ENCODE measurements at places on chromosomes 6 and 20.

- no peak for DNase-seq
Observed at GRCh38 chr20:32945710-32946221, 58.5 kb downstream of the SUN5 start.

DNA sequence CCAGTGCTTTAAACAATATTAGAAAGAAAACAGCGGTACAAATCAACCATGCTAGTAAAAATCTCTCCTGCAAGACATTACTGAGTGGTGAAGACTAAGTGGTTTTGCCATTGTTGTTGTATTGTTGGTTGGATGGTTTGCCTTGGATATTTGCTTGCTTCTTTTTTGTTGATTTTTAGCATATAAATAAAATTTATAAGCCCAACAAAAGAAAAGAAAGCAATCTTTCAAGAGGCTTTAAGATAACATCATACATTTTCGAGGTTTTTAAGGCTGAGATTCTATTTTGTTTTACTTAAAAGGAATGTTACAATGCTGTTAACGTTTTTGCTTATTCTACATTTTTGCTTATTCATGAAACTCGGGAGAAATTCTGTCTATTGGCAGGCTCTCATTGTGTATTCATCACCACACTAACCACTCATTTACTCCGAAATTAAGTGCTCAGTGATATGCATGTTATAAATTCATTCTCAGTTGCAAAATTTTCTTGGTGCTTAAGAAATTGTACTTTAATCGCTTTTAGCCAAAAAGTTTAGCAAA, 139.1 kb downstream of the LAMA2 start:
- DNase-seq: no peak

GRCh38 chr20:25325073-25325472, 65.6 kb downstream of the ABHD12 start:
- DNase-seq: no peak

- DNase-seq: no peak
Observed at GRCh38 chr6:10618409-10618808, 76.0 kb downstream of the C6orf52 start.

- DNase-seq: no peak
Observed at GRCh38 chr6:39830444-39830843, 38.3 kb downstream of the DAAM2 start.

DNA sequence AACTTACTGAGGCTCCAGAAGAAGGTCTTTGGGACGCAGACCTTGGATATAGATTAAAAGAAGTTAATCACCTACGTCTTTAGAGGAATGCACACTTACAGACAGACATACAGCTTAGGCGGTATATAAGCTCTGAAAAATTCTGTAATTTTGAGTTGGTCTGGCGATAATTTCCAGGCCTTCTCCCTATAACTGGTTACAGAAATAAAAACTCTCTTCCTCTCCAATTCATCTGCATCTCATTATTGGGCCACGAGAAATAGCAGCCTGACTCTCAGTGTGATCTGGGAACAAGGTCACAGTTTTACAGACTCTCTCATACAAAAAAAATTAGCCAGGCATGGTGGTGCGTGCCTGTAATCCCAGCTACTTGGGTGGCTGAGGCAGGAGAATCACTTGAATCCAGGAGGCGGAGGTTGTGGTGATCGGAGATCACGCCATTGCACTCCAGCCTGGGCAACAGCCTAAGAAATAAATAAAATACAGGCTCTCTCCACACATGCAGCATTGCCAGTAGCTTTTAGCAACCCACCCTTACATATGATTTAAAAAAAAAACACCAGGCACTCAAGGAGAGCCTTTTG, 4.7 kb downstream of the ZBTB24 start:
- DNase-seq: no peak

GRCh38 chr6:40936818-40937251, 102.2 kb downstream of the UNC5CL start:
- no peak for DNase-seq

- DNase-seq: no peak
Observed at GRCh38 chr20:62210496-62210855, 9.6 kb downstream of the HRH3 start.

DNA sequence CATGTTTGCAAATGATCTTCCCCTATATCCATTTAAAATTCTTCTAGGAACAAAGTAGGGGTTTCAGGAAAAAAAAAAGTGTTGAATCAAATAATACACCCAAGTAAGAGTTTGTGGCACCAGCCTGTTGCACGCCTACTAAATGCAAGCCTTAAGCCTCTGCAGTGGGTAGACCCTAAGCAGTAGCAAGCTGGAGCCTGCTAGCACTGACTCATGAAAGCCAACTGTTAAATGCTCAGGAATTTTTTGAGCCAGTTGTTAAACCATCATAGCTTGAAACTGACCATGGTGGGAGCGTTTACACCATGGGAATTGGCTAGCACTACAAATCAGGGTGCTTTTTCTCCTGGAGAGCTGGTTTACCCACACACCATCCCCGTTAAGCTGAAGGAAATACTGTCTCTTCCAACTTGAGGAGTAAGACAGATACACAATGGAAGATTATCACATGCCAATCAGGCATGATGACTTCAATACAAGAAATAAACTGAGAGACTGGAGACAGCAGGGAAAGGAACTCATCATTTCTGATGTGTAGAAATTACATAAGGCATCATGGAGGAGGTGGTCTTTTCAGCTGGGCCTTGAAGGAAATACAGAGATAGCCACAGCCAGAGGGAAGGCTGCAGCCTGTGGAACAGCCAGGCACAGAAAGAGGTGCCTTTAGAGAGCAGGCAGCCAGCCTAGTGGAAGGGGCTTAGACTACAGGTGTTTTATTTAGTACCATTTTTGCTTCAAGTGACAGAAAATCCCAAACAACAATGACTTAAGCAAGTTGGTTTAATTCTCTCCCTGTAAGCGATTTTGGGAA, 110.8 kb downstream of the SNX5 start:
- DNase-seq: no peak
